ENCODE measurements at places on chromosomes 6 and 20.

DNA sequence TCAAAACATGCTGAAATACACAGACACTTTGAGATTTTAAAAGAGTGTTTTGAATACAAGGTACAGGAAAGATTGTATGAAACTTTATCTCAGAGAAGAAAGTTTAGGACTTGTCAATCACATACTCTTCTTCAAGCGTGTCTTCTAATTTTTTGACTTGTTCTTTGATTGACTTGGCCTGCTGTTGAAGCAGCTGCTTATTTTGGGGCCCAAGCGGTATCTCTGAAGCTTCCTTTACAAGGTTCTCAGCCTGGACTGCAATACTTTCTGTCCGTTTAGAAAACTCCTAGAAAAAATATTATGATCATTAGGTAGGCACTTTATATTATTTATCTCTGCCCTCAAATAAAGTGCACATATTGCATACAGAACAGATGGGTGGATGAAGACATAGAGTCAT is 201.3 kb downstream of the SYNE1 start:
- DNase-seq, result no peak

- DNase-seq, result no peak
These were observed 360.4 kb downstream of the ESR1 start for GRCh38 chr6:152167641-152168603.

DNA sequence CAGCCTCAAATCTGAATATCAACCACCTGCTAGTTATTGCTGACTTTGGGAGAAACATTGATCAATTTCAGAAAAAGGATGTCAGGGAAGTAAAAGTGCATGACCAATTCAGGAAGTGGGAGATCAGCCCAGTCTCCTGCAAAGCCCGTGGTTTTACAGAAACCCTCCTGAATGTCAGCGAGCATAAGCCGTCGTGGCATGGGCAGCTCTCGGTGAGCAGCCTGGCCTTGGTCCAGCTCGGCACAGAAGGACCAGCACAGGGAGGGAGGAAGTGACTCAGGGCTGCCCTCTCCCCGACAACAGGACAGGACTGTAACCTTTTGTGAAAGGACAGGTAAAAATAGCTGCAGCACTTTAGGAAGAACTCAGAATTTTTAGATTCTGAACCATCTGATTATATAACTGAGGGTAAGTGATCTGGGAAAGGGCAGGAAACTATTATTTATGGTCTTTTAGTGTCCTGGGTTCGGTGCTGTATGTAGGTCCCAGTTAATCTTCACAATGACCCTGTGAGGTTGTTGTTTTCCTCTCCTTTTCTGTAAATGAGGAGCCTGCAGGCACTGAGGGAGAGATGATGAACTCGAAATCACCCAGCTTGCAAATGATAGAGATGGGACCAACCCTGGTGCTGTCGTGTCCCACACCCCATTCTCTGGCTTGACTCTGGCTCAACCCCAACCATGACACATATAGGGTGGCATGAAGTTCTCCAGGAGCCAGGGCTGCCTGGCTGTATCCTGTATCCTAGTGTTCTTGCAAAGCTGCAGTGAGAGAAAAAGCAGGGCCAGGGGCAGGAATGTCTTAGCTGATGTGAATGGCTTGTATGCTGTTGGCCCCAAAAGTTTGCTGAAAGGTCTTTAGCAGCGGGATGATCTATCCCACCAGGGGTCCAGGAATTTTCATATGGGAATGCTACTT is 37.6 kb downstream of the NRN1 start:
- no peak for DNase-seq

DNA sequence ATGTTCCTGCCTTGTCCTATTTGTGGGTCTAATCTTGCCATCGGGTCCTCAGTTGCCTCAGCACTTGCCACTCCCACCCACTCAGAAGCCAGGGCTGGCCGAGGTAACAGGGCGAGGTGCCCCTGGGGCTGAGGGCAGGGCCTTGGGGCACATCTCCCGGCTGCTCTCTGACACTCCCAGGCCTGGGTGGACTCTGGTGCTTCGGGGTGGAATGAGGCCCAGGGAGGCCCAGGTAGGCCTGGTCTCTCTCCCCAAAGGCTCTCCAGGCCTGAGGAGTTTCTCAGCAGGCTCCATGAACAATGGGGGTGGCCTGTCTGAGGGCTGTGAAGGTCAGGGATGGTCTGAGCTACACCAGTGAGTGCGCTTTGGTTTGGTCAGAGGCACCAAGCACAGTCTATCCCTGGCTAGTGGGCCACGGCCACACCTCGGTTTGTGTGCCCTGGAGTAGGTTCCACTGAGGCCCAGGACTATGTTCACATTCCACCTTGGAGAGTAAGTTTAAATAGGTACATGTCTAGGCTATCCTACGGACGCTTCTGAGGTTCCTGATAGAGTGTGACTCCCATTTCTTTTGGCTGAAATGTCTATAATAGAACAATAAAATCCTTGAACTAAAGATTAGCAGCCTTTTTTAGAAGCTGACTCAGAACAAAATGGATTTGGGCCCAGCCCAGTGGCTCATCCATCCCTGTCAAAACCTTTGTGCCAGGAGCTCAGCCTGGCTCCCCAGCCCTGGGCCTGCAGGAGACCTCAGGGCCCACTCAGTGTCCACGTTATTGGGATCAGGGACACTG is 78.8 kb downstream of the SLC24A3 start:
- DNase-seq, result no peak

DNA sequence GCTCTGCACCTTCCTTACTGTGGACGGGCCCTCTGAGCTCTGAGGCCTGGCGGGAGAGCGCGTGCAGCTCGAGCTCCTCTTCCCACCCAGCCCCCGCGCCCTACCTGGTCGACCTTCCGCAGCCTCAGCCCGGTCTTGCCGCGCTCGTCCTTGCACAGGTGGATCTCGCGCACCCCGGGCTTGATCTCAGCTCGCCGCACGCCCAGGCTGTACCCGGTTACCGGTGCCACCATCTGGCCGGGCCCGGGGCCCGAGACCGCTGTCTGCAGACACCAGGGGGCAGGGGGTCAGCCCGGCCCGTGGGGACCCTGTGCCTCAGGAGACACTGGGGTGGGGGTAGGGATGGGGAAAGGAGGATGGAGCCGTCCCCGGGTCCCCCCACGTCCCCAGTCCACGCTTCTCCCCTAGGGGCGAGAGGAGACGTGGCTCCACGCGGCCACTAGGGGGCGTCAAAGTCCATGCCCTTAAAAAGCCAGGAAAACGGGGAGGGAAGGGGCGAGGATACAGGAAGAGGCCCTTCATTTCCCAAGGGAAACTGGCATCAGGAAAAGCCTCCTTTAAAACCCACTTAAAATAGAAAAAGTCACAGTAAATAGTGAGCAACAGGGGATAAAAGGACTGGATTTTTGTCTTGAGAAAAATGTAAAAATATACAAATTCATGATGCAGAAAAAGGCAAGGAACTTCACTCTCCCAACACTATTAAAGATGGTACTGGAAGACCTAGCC is 15.5 kb downstream of the SDCBP2 start:
- DNase-seq, result peak; percentile 48

GRCh38 chr20:15061955-15062354 is 724.5 kb upstream of the FLRT3 start:
- no peak for DNase-seq
